ENCODE measurements at places on chromosomes 13 and 19. TPM values are rescaled to one million over a fixed set of nuclear protein-coding genes. Genes with fewer than 3 reads are reported as not detected.

DNA sequence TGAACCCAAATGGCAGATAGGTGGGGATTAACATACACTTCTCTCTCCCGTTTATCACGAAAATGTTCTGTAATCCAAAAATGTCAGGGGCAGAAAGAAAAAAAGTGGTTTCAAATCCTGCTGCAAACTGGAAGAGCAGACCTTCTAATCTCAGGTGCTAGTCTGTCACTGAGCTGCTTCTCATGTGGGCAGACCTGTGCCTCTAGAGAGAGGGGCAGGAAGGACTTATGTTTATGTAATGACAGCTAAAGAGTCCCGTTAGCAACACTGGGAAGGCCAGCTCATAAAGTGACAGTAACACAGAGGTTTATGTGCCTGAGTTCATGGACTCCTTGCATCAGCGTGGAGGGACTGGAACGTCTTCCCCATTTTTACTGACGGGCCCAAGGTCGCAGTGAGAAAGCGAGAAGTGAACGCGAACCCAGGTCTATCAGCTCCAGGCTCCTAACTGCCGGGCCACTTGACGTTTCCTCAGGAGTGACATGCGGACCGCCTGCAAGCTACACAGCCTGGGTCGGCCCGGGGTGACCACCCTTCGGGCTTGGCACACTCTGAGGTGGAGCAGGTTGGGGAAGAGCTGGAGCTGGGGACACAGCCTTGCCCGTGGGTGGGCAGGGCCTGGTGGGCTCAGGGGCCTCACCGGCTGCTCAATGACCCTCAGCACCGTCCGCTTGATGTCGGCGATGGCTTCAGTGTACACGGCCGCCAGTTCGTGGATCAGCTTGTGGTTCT, 9.6 kb upstream of the RSPH6A start:
- DNase-seq: no peak

DNA sequence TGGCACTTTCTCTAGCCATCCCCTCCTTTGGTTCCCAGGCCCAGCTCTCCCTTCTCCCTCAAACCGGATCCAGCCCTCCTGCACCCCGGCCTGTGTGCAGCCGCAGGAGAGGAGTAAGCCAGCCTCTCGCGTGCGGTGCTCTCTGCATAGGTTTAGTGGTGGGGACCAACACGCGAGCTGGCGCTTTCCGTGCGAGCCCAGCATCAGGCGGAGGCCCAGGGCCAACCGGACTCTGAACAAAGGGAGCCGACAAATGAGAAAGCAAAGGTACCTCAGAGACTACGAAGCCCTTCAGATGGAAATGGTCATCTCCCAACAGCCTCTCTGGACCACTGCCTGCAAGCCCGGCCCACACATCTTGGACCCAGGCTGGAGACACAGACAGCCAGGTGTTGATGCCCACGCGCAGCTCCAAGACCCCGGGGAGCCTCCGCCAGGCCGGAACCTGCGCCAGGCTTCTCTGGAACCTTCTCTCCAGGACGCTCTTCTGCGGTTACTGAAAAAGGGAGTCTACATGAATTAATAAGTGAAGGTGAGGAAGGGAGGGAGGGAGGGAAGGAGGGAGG, 16.5 kb upstream of the LATS2 start:
- no peak for DNase-seq

GRCh38 chr13:46006688-46007452, 45.7 kb downstream of the ZC3H13 start:
- no peak for DNase-seq

DNA sequence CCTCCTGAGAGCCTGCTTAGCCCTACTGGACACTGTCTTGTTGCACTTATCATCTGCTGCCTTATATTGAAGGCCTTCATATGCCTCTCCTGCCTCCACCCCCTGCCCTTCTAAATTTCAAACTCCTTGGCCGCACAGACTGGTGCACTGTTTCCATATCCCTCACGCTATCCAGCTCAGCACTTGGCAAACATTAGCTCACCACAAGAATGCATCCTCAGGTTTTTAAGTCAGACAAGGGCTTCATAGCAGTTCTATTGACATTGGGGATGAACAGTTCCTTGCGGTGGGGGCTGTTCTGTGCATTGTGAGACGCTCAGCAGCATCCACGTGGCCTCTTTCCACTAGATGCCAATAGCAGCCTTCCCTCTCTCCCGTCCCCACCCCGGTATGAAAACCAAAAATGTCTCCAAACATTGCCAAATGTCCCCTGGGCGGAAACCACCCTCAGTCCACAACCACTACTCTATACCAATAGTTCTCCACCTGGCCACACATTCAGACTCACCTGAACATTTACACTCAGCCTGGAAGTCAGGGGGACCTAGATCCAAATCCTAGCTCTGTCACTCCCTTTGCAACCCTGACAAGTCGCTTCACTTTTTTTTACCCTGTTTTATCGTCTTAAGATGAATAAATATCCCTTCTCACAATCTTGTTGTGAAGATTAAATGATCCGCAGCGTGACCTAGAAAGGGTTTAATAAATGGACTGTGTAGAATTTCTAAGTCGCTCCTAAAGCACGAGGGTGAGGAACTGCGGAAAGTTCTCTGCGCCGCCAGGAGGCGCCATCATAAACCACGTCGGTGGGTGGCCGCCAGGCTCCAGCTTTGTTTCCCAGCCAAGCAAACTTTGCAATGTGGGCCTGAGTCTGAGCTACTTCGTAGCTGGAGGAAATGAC, 3.6 kb upstream of the CEACAM3 start:
- DNase-seq: no peak

- DNase-seq: no peak
Measured at GRCh38 chr19:1461862-1462261, 11.9 kb downstream of the APC2 start.

GRCh38 chr19:55643003-55643886, at the start of gene ZNF581:
ZNF581 (plus strand) TSS chr19:55643649; CDS start chr19:55644572, 923 bp downstream.
- peak; percentile 65 for DNase-seq

Gene SBSN
- not detected for polyA plus RNA-seq

Gene MAST1
- polyA plus RNA-seq: 1.0 TPM

Gene SULT2B1
- 0.62 TPM for polyA plus RNA-seq

Gene KIR3DL1
- polyA plus RNA-seq: not detected
